ENCODE measurements at places on chromosomes 2 and 18.
A peak's percentile ranks its signal among the peaks of the same experiment; 100 is the strongest.

DNA sequence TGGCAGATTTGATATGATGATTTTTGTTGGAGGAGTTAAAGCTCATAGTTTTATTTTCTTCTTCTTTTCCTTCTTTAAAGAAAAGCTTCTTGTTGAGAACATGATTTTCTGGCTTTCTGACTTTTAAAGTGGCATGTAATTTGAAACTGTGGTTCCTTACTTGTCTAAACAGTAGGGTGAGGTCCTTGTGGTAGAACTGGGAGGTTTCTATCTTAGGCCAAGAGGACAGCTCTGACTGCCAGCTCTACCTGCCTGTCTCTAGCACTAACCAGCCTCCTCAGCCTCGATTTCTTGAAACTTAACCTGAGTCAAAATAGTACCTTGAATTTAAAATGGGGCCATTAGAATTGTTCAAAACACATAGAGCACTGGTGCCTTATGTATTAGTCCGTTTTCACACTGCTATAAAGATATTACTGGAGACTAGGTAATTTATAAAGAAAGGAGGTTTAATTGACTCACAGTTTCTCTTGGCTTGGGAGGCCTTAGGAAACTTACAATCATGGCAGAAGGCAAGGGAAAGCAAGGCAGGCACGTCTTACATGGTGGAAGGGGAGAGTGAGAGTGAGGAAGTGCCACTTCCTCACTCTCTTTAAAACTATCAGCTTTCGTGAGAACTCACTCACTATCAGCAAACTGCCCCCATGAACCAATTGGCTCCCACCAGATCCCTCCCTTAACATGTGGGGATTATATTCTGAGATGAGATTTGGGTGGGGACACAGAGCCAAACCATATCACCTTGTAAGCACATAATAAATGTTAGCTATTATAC lies 119.0 kb downstream of the CERS6 start:
- DNase-seq: no peak

GRCh38 chr2:204972606-204973336 lies 427.5 kb downstream of the PARD3B start:
- no peak for DNase-seq

- DNase-seq: no peak
Measured at GRCh38 chr2:105674859-105675541, 69.7 kb upstream of the NCK2 start.

- no peak for DNase-seq
Measured at GRCh38 chr2:1809726-1810125, 65.4 kb upstream of the PXDN start.

DNA sequence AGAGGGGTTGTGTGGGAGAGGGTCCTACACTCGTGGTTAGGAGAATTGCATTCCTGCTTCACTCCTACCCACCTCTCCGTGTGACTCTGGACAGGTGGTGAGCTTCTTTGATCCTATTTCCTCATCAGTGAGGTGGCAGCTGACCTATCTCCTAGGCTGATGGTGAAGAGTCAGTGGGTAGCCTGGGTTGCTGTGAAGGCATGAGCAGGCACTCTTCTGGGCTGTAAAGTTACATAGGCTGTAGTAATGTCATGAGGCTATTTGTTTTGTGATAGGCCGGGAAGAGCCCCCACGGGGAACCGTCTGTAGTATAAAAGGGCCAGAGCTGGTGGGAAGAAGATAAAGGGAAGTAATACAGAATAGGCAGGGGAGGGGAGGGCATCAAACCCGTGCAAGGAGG lies 83.8 kb downstream of the TMEM247 start:
- no peak for DNase-seq

DNA sequence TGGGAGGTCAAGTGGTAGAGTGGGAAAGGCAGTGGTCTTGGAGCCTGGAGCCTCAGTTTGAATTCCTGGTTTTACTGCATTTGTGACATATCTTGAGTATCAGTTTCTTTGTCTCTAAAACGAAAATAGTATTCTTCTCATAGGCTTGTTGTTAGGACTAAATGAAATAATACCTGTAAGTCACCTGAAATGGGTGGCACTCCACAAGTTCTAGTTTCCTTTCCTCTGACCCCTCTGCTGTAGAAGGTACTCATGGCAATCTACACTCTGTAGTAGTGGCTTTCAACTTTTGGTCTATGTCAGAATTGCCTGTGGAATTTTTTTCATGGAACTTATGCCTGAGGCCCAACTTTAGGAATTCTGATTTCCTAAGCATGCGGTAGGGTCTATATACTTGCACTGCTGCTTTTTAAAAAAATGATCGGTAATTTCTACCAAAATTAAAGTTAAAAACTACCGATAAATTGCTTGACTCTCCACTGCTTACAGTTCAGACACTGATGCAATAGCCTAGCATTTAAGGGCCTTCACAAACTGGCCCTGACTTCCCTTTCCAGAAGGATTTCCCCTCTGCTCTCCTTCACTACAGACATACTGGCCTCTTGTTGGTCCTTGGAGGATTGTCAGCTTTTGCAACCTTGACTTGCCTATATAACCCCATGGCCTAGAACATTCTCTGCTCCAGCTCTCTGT lies 47.2 kb downstream of the PLEK start:
- DNase-seq: peak; percentile 66

DNA sequence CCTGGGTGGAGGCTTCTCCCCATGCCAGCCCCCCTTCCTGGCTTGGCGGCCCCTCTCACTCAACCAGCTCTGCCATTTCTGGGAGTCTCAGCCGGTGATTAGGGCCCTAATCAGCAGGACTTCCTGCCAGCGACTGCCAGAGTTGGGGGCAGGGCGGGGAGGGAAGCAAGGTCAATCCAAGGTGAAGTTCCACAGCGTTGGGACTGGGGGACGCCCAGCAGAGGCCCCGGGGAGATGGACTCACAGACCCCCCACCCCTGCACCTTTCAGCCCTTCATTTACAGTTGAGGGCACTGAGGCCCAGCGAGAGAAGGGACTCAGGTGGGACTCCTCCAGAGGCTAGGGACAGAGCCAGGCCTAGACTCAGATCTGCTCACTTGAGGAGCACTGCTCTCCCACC lies 65.3 kb downstream of the TNS1 start:
- no peak for DNase-seq

GRCh38 chr2:72770879-72771461 lies 54.9 kb downstream of the EXOC6B start:
- DNase-seq: peak; percentile 69

DNA sequence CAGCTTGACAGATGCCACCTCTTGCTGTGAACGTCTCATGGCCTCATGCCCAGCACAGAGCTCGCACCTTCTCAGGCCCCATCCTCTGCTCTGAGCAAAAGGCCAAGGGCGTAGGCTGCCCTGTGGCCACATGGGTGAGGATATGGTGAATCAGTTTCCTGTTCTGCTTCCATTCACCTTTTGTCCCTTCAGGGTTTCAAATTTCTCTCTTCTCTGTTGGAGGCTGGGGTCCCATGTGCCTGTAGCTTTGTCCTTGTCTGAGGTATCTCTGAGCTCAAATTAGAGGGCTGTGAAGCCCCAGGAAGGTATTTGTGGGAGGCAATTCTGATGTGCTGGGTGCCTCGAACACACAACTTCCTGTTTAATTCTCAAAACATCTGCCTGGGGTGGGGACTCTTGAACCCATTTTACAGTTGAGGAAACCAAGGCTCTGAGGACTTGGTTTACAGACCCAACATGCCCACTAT lies 29.0 kb downstream of the ZAP70 start:
- DNase-seq: no peak

DNA sequence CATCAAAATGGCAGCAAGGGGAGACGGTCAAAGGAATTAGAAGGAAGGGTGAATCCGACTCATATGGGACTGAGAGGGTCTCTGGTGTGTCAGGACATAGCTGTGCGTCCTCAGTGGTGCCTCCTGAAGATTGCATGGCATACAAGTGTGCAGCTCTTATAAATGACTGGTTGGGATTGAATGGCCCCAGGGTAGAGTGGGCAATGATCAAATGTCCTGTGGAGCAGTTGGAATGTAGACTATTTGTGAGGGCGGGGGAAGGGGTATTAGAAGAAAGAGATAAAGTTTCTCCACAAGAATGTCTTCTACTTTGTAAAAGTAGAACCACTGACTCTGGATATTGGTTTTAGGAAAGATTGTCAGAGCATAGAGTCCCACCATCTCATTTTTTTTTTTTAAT lies 24.6 kb downstream of the CTLA4 start:
- peak; percentile 43 for DNase-seq

DNA sequence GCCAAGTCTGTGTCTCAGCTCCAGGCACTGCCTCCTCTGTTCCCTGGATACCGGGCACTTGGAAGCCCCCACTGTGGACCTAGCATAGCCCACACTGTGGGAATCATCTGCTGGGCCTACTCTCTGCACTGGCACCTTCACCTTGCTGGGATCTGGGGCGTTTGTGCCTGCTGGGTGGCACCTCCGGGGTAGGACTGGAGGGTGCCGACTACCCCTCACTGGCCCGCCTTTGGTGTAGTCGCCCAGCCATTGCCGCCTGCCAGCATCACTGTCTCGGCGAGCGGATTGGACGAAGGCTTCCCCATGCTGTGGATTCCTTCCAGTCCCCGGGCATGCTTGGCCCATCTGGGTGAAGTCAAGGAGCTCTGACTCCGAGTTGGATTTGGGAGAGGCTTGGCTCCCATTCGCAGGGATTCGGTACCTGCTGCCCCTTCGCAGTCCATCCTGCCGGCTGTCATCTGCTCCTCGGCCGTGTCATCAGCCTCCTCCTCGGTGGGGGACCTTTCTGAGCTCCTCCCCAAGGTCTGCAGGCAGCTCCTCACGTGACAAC lies 180.6 kb upstream of the HDAC4 start:
- no peak for DNase-seq

DNA sequence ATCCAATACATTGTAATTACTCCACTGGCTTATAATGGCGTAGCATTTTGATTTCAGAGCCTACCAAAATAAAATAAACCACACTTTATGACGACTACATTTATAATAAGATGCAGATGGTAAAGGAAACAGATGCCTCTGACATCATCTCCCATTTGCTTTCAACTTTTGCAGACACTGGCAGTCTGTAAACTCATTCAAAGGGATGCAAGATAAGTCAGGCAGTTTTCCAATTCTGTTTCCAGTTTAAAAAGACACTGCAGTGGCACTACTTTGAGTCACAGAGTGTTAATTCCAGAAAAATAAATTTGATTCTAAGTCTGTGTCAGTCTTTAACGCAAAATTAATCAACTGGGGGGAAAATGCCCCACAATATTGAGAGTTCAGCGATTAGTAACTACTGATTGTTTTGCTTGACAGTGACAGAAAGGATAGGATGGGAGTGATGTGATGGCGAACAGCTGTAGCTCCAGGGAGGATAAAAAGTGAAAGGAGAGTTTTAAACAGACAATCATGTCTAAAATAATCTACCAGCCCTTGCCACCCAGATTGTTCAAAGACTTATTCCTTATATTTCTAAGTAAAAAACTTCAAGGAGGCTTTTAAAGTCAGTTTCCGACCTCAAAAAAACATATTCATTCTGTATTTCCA lies 6.7 kb downstream of the DSEL start:
- DNase-seq: no peak

- DNase-seq: no peak
Measured at GRCh38 chr2:127860130-127860529, 2.2 kb upstream of the POLR2D start.

- DNase-seq: peak; percentile 94
Measured at GRCh38 chr2:220533485-220533884, 906.1 kb downstream of the SLC4A3 start.

GRCh38 chr2:127048969-127049897 lies 57.7 kb downstream of the BIN1 start:
- no peak for DNase-seq

- DNase-seq: peak; percentile 50
Measured at GRCh38 chr2:36473230-36473629, 117.7 kb downstream of the CRIM1 start.

DNA sequence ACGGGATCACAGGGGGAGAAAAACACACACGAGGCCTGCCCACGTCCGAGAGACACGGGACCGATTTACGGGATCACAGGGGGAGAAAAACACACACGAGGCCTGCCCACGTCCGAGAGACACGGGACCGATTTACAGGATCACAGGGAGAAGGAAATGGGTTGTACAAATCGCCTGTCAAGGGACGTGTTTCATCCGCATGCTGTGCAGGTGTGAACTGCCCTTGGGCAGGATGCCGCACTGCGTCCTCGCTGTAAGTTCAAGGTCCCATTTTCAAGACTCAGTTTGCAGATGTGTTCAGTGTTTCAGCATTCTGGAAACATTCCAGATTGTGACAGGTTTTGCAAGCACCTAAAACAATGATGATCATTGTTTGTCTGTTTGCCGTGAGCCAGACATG lies 2.3 kb upstream of the KCNG2 start:
- no peak for DNase-seq

GRCh38 chr2:212979799-212980198 lies 171.6 kb downstream of the IKZF2 start:
- peak; percentile 66 for DNase-seq

DNA sequence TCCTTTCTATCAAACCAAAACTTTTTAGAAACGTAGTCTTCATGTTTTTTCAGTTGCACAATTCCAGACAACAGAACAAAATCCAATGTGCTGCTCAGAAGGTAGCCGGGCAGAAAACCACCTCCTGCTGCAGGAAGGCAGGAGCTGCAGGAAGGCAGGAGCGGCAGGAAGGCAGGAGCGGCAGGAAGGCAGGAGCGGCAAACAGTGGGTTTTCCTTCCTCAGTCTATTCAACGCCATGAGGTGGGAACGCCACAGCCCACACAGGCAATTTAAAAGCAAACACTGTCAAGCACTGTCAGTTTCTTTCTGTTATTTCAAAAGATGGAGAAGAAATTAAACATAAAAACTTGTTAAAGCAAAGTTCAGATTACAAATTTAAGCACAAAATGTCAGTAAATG lies 601.2 kb upstream of the SALL3 start:
- DNase-seq: no peak

GRCh38 chr18:35413163-35413511 lies 36.0 kb upstream of the ZNF396 start:
- no peak for DNase-seq

- no peak for DNase-seq
Measured at GRCh38 chr2:58594762-58595161, 353.6 kb upstream of the FANCL start.

DNA sequence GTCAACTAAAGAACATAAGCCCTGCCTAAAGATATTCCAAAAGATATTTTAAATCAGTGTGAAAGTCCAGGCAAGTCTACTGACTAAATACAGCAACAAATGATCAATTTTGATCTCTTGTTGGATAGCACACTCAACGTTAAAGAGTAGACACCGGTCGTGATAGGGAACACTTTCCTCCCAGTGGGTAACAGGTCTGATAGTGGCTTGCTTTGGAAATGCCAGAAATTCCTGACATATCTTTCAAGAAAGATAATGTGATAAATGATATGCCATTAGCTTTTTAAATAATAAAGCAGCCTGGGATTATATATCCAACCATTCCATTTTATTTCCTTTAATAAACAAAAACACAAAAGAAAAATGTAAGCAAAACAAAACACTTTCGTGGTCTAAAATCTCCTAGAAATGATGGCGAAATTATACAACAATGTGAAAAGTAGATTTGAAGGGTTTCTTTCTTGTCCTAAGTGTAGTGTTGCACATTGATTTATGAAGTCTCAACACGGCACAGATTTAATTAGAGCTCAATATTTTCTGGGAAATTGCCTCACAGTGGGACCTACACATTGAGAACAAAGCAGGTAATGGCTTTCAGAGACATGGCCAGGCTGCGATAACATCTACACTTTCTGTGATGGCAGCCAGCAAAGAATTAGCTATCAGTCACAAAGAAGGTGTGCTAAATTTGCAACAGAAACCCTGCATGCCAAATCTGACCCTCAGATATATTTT lies 158.6 kb downstream of the PPP1R1C start:
- DNase-seq: no peak

All from trophoblast cell (in vitro differentiated cells and primary cell).